ENCODE measurements at places on chromosomes 12 and 14.

- no peak for DNase-seq
Observed at GRCh38 chr12:33926095-33926494, 96.2 kb upstream of the ALG10 start.

DNA sequence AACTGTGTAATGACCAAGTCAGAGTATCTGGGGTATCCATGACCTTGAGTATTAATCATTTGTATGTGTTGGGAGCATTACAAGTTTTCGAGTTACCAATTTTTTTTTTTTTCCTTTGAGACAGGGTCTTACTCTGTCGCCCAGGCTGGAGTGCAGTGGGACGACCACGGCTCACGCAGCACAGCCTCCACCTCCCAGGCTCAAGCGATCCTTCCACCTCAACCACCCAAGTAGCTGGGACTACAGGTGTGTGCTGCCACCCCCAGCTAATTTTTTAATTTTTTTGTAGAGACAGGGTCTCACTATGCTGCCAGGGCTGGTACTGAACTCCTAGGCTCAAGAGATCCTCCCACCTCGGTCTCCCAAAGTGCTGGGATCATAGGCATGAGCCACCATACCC lies 19.7 kb downstream of the SSH1 start:
- no peak for DNase-seq

DNA sequence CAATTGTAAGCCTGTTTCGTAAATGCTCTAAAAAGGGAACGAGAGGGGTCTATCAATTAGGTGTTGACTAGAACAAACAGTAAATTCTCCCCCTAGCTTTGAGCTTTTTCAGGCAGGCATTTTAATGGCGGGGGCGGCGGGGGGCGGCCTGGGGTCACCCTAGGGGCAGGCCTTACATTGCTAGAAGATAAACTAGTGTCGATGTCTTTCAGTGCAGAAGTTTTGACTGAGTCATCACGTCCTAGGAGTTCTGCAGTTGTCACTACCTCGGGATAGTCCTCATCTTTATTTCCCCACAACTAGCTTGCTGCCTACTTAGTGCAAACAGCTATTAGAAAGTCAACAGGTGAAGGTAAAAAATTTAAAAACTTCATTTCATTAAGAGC lies 1.6 kb downstream of the ATP6V1D start:
- DNase-seq, result no peak

- DNase-seq, result no peak
Observed at GRCh38 chr12:74849801-74850200, 312.2 kb downstream of the ATXN7L3B start.

GRCh38 chr12:108313606-108314351 lies 25.3 kb downstream of the CMKLR1 start:
- no peak for DNase-seq

DNA sequence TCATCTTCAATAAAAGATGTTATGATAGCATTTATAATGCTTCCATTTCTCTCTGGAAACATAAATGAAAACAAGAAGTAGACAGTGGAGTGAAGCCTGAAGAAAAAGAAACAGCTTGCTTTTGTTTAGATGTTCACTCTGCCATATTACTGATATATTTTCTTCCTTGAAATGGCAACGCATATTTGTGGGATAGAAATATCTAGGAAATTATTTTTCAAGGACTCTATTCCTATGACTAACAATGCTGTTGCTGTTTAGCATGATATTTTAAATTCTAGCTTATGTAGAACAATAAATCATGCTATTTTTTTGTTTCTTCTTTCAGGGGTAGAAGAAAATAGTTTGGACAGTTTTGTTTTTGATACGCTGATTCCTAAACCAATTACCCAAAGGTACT lies 359.0 kb downstream of the NAV3 start:
- DNase-seq, result no peak

- DNase-seq, result no peak
Observed at GRCh38 chr12:50246873-50247612, 36.3 kb downstream of the LIMA1 start.

DNA sequence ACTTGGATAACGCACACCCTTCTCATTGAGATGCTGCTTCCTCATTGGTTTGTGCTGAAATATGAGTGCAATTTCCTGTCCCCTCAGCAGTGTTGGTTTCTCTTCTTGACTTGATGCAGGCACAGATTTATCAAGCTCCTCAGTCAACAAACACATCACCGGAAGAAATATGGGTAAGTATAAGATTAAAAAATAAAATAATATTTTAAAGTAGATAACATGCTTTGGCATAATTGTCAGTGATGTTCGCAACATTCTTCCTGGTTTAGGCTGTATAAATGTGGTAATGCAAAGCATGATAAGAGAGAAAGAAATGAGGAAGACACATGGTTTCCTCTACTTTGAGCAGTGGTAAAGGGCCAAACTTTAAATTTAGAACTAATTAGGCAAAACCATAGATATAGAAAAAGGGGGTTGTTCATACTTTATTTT lies at the start of gene GPR65:
GPR65 (plus strand) TSS at position 86 of the 432 bp plus-strand sequence. CDS start 5,713 bp downstream, outside the sequence.
- peak; percentile 28 for DNase-seq

DNA sequence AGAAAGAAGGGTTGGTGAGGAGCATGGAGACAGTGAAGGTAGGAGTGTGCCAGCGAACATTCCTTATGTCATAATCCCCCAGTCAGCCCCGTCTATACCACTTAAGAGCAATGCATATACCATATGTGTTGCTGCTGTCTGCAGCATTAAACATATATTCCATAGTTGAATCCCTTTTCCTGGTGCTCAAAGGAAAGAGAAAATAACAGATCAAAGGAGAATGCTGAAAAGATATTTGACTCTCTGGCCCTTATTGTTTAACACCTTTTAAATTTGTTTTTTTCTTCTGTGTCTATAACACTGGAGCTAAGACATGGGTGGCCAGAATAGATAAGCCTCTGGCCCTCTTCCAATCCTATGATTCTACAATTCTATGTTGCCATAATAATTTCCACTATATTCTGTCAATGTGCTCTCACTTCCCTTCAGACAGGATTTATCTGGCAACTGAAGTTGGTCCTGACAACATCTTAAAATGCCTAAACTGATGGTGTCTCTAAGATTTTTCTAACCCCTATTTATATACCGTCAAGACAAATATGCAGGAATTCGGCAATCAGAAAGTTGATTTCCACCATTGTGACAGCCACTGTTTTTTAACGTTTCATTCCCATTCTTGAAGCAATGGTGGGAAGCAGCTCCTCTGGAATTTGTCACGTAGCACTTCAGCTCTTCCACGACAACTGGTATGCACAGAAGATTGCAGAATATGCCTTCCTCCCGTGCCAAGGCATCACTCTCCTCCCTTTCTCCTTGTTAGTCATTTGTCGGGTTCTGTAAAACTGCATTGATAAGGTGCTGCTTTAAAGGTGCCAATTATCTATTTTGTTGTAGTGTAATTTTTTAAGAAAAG lies 204.7 kb downstream of the BCAT1 start:
- no peak for DNase-seq

DNA sequence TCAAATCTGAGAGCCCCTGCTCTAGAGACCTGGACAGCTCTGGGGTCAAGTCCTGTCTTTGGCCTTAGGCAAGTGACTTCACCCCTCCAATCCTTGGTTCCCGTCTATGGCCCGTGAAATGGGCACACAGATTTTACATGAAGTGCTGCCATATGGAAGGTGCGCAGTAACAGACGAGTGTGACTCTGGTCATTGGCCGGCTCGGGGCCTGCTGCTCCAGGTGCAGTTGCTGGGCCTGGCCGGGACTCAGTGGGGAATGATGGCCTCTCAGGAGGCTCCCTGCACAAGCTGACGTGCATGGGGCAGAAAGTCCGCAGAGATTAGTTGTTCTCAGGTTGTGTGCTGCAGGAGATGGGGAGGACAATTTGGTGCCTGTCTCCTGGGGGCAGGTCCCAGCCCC lies 14.0 kb upstream of the TESC start:
- DNase-seq, result no peak

- no peak for DNase-seq
Observed at GRCh38 chr12:31869972-31870371, 89.2 kb upstream of the RESF1 start.

DNA sequence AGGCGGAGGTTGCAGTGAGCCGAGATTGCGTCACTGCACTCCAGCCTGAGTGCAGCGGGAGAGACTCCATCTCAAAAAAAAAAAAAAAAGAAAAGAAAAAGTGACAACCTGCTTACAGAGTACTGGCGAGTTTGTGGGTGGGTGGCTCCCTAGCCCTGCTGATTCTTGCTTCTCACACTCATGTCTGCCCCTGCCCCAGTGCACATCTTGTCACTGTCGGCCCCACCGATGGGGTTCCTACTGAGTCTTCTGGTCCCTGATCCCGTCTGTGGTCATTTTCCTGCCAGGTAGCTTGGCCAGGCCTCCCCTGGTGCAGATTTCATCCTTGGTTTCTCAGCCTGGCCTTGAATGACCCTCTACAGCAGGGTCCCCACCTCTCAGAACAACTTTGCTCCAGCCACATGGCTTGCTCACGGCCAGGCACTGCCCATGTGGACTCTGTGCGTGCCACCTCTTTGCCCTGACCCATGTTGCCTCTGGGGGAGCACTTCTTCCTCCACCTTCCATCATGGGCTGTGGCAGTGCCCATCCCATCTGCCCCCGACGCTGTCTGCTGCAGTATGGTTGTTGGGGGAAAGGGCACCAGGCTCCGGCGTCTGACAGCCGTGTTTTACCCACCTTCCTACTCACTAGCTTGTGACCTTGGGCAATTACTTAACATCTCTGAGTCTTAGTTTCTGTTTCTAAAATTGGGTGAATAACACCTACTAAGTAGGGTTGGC lies 2.1 kb upstream of the PTPN6 start:
- DNase-seq, result no peak

DNA sequence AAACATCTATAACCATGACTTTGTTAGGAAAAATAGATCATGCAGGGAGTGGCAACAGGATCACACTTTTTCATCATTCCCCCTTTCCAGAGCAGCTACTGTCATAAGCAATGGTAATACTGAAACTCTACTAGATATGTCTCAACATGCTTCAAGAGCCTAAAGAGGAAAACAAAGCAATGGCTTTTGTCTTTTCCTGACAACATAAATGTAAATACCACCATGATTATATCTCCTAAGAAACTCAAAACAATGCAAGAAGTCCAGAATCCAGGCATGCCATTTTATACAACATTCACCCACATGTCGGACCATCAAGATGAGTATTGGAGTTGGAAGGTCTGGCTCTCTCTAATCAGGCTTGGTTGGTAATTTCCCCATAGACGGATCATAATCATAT lies 78.7 kb downstream of the KIF21A start:
- no peak for DNase-seq

- no peak for DNase-seq
Observed at GRCh38 chr12:49789992-49790391, 38.2 kb downstream of the NCKAP5L start.

DNA sequence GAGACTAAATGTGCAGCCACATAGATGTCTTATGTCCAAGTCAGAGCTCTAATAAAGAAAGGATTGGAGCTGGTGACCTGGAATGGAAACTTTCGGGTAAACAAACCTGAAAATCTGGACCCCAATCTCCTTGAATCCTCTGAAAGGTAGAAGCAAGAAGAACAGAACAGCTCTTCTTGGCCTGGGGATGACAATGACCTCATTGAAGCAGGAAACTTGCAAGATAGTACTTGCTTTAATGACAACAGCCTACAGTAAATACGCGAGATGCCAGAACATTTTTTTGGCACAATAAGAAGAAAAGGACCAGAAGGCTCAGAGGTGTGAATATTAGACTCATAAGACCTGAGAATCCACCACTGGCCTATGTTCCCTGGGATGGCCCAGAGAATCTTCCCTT lies 4.1 kb upstream of the PRIMA1 start:
- no peak for DNase-seq

GRCh38 chr12:19444097-19444496 lies 4.8 kb downstream of the AEBP2 start:
- no peak for DNase-seq

DNA sequence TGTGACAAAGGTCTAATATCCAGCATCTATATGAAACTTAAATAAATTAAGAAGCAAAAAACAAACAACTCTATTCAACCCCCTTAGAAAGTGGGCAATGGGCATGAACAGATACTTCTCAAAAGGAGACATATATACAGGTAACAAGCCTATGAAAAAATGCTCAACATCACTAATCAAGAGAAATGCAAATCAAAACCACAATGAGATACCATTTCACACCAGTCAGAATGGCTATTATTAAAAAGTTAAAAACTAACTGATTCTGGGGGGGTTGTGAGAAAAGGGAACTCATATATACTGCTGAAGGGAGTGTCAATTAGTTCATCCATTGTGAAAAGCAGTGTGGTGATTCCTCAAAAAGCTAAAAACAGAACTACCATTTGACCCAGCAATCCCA lies 198.9 kb downstream of the BMP4 start:
- DNase-seq, result no peak

DNA sequence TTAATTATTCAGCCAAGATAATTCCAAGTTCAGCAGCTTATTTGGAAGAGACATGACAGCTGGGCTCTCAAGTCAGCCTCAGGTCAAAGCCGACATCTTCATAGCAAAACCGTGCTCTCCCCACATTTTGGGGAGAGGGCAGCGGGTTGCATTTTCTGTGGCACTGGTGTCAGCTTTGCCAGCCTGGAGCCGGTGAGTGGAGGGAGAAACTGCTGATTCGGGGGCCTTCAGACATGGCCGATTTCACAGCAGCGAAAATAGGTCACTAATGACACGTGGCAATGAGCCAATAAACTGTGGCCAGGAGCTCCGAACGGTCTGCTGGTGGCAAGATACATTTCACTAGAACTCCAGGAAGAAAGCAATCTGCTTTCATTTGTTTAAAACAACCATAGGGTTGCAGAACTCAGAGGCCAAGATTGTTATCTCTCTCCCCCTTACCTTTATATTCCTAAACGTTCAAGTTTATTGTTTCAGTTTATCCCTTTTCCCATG lies 173.2 kb downstream of the CAND1 start:
- no peak for DNase-seq

DNA sequence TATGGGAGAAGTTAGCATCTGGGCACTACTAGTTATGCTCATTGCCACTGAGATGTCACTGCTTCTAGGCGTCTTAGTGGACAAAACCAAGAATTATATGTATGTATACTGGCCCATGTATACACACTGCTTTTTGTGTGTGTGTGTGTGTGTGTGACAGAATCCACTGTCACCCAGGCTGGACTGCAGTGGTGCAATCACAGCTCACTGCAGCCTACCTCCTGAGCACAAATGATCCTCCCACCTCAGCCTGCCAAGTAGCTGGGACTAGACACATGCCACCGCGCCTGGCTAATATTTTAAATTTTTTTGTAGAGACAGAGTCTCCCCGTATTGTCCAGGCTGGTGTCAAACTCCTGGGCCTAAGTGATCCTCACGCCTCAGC lies 25.2 kb downstream of the LIMA1 start:
- DNase-seq, result no peak
